ENCODE measurements at places on chromosomes 11 and 22.

DNA sequence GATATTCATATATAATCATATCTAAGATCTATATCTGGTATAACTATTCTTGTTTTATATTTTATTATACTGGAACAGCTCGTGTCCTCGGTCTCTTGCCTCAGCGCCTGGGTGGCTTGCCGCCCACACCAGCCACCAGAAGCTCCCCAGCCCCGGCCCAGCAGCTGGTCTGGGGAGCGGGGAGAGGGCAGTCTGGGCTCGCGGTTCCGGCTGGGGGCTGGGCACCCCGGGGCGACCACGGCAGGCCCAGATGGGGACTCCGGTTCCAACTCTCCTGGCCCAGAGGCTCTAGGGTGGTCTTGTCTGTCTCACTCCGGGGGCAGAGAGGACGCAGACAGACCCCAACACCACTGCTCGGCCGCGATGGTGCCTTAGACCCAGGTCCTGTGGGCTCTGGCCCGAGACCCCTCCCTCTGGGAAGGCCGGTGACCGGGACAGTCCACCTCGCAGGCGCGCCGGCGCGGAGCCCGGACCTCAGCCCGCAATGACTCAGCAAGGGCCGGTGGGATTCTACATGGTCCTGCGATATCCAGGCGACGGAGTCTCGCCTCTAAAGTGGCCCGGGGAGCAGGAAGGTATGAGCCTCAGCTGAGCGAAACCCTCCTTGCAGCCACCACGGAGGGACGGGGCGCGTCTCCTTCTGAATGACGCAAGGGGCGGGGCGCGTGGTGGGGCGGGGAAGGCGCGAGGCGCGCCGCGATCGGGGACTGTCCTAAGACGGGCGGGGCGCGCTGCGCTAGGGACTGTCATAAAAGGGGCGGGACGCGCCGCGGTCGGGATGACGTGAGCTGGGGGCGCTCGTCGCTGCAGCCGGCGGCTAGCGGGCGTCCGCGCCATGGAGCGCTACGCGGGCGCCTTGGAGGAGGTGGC, at the start of gene DGCR6:
Gene DGCR6 (plus strand): TSS at position 781 of the 870 bp plus-strand sequence. CDS start 55 bp downstream, at position 836.
- DNase-seq = no peak

- no peak for DNase-seq
Measured at GRCh38 chr11:112624431-112624830, 336.8 kb upstream of the NCAM1 start.

- no peak for DNase-seq
Measured at GRCh38 chr11:108916290-108916689, 251.4 kb downstream of the DDX10 start.

DNA sequence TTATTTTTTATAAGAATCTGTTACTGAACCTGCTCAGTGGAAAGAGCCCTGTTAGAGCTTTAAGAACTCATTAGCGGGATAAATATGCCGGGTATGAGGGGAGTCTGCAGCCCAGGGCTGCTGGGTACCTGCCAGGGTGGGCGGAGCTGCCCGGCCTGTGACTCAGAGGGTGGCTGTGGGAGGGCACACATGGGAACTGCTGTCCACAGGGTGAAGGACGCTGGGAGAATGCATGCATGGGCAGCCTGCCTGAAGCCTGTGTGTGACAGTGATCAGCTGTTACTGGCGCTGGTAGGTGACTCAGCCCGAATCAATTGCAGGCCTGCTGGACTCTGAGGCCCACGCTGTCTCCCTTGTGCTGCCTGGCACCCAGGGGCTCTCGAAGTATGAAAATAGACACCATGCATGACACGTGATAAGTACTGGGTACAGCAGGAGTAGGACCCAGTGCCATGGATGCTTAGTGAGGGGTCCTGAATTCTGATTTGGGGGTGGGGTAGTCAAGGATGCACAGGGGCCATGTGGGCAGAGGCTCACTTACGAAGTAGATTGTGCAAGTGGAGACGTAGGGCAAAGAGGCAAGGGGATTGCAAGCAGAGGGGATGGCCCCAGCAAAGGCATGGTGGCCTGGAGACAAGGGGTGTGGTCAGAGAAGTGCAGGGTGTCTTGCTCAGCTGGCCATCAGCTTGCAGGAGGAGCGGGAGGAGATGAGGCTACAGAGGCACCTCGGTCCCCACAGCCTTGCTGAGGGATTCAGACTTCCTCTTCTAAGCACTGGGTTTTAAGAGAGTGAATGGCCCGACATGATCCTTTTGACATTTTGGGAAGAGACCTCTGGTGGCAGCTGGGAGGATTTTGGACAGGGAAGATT, 36.5 kb downstream of the GRIK4 start:
- peak; percentile 52 for DNase-seq

GRCh38 chr11:64629103-64629502, 38.1 kb downstream of the SLC22A12 start:
- no peak for DNase-seq

- DNase-seq = no peak
Measured at GRCh38 chr11:126917531-126918204, 82.9 kb downstream of the KIRREL3 start.

GRCh38 chr11:30310623-30311022, 12.3 kb upstream of the ARL14EP start:
- DNase-seq = no peak

DNA sequence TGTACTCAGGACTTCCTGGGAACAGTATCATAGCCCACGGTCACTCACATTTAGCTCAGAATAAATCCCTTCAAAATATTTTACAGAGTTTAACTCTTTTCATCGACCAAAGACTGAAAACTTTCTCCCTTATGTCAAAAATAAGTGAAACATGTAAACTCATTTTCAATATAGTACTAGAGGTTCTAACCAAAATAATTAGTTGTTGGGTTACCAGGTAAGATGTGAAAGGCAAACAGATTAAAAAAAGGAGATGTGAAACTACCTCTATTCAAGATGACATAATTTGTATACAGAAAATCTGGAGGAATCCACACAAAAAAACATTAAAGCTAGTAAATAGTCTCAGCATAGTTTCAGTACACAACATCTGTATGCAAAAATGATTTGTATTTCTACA, 20.3 kb downstream of the XKR3 start:
- DNase-seq = no peak

GRCh38 chr11:59224351-59224928, 11.7 kb upstream of the MPEG1 start:
- no peak for DNase-seq

DNA sequence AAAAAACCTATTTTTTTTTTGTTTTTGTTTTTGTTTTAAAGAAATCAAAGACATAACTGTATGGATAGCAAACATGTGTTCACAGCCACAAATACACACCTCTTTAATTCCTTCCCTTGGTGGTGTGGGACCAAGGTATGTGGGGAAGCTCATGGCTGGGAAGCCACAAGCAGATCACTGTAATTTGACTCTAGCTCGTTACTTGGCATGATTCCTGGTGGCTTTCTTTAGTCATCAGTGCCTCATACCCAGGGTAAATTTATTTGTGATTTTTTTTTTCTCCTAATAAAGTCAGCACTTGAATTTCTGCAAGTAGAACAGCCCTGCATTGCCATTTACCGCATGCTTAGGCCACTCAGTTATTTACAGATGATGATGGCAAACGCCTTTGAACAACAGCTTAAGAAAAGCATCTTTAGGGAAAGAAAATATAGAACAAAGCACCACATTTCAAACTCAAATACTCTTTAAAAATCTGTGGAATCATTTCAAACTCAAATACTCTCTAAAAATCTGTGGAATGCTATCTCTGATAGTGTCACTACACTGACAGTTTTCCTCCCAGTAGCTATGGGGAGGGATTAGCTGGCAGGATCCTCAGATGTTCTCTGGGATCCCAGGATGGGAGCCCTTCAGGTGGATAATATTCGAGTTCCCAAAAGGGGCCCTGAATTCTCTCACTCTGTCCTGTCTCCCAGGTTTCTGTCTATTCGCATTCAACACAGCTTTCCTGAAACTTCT, 687.2 kb downstream of the OPCML start:
- peak; percentile 88 for DNase-seq

GRCh38 chr11:94193288-94193687, 64.6 kb downstream of the PANX1 start:
- no peak for DNase-seq

DNA sequence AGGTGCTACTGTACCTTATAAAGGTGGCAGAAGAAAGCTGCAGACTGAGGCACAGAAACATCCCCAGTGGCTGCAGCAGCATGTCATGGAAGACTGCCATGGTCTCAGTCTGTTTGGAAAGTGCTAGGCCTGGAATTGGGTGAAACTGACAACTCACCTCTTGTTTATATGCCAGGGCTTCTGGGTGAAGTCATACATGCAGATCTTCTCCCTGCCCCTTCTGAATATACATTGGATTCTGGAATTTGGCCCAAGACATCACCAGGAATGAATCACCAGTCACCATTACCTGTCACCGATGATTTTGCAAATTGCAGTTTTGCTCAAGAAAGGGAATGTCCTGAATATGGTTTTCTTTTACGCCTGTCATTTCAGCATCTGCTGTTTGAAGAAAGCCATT, at the start of gene PLET1:
Gene PLET1 (minus strand): TSS at position 371 of the 400 bp plus-strand sequence. CDS start 271 bp downstream, at position 100.
- no peak for DNase-seq

DNA sequence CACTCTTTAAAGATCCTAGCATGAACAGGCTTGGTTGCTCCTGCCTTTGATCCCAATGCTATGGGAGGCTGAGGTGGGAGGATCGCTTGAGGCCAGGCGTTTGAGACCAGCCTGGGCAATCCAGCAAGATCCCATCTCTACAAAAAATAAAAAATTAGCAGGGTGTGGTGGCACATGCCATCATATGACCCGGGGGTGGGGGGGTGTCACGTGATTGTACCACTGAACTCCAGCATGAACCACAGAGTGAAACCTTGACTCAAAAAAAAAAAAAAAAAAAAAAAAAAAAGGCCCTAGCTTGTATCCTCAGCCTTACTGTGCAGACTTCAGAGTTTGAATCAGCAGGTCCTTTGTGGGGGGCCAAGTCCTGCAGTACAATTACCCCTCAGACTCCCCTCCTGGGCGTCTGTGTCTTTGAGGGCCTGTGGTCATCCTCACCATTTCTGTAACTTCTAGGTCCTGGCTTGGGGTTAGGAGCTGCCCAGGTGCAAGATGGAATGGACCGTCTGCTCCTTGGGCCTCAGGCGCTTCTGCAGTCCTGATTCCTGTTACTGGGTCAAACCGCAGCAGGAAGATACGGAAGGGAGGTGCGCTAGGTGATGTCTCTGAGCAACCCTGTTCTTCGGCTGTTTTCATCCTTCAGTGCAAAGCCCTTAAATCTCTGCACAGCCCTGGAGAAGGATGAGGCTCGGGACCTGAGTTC, 208.1 kb downstream of the CTTN start:
- DNase-seq = no peak

Measured in cardiac muscle cell (in vitro differentiated cells and primary cell).